ENCODE measurements at places on chromosomes 1 and 21.

DNA sequence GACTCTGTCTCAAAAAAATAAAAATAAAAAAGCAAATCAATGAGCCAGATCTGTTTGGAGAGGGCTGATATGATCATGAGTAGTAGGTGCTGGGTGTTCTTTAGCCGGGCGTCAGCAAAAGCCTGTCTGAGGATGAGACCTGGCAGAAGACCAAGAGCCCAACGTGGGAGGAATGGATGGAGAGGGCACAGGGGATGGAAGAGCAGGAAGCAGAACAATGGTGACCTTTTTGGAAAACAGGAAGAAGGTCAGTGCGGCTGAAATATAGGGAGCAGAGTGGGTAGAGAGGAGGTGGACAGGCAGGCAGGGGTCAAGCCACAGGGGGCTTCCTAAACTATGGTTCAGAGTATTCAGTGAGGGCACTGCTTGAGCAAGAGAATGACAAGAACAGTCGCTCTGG lies 30.9 kb downstream of the VWA5B1 start:
- no peak overlapping the region for H3K4me3 ChIP-seq
- H3K4me1 ChIP-seq = no peaks in the 10 kb centered on the region

GRCh38 chr1:234322979-234323378 lies 50.3 kb upstream of the COA6 start:
- H3K36me3 ChIP-seq = no peaks in the 10 kb centered on the region
- no peak overlapping the region for H3K27ac ChIP-seq
- H3K27me3 ChIP-seq = peaks cover 30% of the 10 kb centered on the region
- peak; percentile 17 for DNase-seq
- no peak overlapping the region for H3K4me3 ChIP-seq
- H3K4me1 ChIP-seq = no peaks in the 10 kb centered on the region

DNA sequence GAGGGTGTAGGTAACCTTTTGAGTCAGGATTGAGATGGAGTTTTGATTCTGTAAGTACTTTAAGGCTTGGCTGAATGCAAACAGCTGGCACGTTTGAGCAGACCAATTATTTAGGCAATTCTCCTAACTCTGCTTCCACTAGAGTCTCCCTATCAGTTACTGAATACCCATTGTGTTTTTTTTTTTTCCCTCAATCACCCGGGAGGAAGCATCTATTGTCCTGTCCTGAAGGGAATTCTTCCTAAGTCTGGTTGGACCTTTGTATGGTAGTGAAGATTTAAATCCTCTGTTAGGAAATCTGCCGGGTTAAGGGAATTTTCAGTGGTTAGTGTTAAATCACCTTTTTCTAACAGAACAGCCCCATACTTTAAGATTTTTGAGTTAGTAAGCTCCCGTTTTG lies 571.2 kb upstream of the USP24 start:
- no peak overlapping the region for H3K4me3 ChIP-seq
- H3K27ac ChIP-seq = no peak overlapping the region
- H3K36me3 ChIP-seq = no peaks in the 10 kb centered on the region

GRCh38 chr1:26863685-26864077 lies 732 bp downstream of the SFN start:
- H3K27me3 ChIP-seq = no peaks in the 10 kb centered on the region
- DNase-seq = no peak
- H3K36me3 ChIP-seq = no peaks in the 10 kb centered on the region
- H3K4me1 ChIP-seq = peaks cover 25% of the 10 kb centered on the region

GRCh38 chr21:42512346-42513034 lies 1.2 kb upstream of the SLC37A1 start:
- H3K36me3 ChIP-seq = peaks cover 9% of the 10 kb centered on the region
- peaks cover 30% of the 10 kb centered on the region for H3K4me1 ChIP-seq
- no peak for DNase-seq
- H3K27me3 ChIP-seq = no peaks in the 10 kb centered on the region
- H3K27ac ChIP-seq = no peak overlapping the region

GRCh38 chr1:56409112-56409691 lies 170.2 kb downstream of the PLPP3 start:
- H3K27ac ChIP-seq = no peak overlapping the region
- H3K27me3 ChIP-seq = no peaks in the 10 kb centered on the region
- H3K4me1 ChIP-seq = peaks cover 7% of the 10 kb centered on the region
- no peaks in the 10 kb centered on the region for H3K36me3 ChIP-seq
- DNase-seq = peak; percentile 64
- H3K4me3 ChIP-seq = no peak overlapping the region

DNA sequence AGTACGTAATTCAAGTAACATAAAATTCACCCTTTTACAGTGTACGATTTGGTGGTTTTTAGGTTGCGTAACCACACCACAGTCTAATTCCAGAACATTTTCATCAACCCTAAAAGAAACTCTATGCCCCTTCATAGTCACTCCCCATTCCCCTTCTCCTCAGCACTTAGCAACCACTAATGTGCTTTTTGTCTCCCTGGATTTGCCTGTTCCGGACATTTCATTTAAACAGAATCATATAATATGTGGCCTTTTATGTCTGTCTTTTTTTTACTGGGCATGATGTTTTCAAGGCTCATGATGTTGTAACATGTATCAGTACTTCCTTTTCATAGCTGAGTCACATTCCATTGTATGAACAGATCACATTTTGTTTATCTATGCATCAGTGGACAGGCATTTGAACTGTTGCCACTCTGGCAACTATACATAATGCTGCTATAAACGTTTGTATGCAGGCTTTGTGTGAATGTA lies 20.8 kb downstream of the OBSCN start:
- DNase-seq = no peak
- H3K27me3 ChIP-seq = no peaks in the 10 kb centered on the region

DNA sequence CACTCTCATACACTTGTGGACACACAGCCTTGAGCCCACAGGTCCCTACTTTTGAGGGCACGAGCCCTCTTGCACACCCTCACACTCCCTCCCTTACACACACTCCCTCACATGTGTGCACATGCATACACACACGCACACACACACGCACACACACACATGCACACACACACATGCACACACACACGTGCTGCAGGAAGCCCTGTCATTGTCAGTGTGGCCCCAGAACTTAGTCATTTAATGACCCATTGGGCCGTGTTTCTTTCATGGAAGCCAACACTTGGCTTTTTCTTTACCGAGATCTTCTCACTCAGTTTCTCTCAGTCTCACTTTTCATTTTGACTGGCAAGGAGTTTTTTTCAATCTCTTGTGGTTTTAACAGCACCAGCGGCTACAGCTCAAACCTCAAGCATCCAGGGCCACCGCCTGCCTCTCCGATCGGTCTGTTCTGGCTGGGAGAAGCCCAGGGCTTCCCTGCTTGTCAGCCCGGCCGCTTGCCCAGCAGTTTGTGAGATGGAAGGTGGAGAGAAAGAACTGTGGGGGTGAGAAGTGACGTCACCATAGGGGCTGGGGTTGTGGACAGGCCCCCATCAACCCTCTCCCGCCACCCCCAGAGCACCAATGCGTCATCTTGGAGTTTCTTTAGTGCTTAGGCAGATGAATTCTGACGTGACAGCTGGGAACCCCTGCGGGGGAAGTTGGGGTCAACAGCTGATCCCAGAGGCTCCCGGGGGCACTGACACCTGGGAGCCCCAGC lies 15.8 kb upstream of the TNFRSF8 start:
- no peak overlapping the region for H3K4me3 ChIP-seq
- peaks cover 12% of the 10 kb centered on the region for H3K27me3 ChIP-seq
- H3K27ac ChIP-seq = no peak overlapping the region
- H3K4me1 ChIP-seq = peaks cover 3% of the 10 kb centered on the region

- no peaks in the 10 kb centered on the region for H3K27me3 ChIP-seq
- no peak for DNase-seq
- H3K27ac ChIP-seq = no peak overlapping the region
- no peak overlapping the region for H3K4me3 ChIP-seq
- H3K4me1 ChIP-seq = peaks cover 13% of the 10 kb centered on the region
Measured at GRCh38 chr1:113002297-113002696, 46.3 kb upstream of the SLC16A1 start.

- H3K4me3 ChIP-seq = no peak overlapping the region
- H3K36me3 ChIP-seq = no peaks in the 10 kb centered on the region
- no peaks in the 10 kb centered on the region for H3K4me1 ChIP-seq
- no peak overlapping the region for H3K27ac ChIP-seq
- DNase-seq = no peak
Measured at GRCh38 chr21:44423312-44423821, 31.9 kb upstream of the LRRC3 start.

- no peaks in the 10 kb centered on the region for H3K4me1 ChIP-seq
- H3K4me3 ChIP-seq = no peak overlapping the region
- no peak for DNase-seq
- H3K27ac ChIP-seq = no peak overlapping the region
- H3K27me3 ChIP-seq = peaks cover 2% of the 10 kb centered on the region
Measured at GRCh38 chr1:167563579-167564246, 10.2 kb upstream of the CREG1 start.

- no peaks in the 10 kb centered on the region for H3K36me3 ChIP-seq
- H3K27ac ChIP-seq = no peak overlapping the region
- H3K27me3 ChIP-seq = peaks cover 96% of the 10 kb centered on the region
- H3K4me1 ChIP-seq = peaks cover 37% of the 10 kb centered on the region
- no peak for DNase-seq
Measured at GRCh38 chr1:217136895-217137205, 413.6 kb upstream of the ESRRG start.

DNA sequence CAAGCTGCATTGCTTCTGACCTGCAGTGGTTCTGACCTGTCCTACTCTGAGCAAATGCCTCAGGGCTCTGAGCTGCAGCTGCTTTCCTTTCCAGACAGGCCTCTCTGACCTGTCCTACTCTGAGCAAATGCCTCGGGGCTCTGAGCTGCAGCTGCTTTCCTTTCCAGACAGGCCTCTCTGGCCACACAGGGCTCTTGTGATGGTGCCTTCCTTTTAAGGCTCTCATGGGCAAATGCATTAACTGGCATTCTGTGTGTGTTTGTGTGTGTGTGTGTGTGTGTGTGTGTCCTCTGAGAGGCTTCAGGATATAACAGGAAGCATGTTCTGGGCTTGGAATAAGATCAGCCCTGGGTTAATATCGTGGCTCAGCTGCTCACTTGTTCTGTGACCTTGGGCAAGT lies 131.3 kb downstream of the NTPCR start:
- H3K27ac ChIP-seq = no peak overlapping the region
- DNase-seq = no peak
- H3K27me3 ChIP-seq = no peaks in the 10 kb centered on the region
- H3K4me3 ChIP-seq = no peak overlapping the region

DNA sequence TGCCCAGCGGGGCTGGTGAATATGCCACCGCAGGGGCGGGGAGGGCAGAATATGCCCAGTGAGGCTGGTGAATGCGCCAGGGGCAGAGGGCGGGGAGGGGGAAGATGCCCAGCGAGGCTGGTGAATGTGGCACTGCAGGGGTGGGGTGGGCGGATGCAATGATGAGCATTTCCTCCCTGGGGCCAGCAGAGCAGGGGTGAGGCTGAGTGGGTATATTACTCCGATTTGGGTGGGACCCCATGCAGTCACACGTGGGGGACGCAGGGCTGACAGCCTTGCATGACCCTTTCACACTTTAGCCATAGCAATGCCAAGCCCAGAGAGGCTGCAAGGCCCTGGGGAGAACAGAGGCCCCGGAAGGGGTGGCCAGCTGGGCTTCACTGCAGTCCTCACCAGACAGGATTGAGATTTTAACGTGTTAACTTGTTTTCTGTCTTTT lies 9.3 kb upstream of the SLX9 start:
- H3K27ac ChIP-seq = no peak overlapping the region
- no peak overlapping the region for H3K4me3 ChIP-seq
- H3K27me3 ChIP-seq = peaks cover 81% of the 10 kb centered on the region
- H3K36me3 ChIP-seq = no peaks in the 10 kb centered on the region
- DNase-seq = no peak
- peaks cover 13% of the 10 kb centered on the region for H3K4me1 ChIP-seq

DNA sequence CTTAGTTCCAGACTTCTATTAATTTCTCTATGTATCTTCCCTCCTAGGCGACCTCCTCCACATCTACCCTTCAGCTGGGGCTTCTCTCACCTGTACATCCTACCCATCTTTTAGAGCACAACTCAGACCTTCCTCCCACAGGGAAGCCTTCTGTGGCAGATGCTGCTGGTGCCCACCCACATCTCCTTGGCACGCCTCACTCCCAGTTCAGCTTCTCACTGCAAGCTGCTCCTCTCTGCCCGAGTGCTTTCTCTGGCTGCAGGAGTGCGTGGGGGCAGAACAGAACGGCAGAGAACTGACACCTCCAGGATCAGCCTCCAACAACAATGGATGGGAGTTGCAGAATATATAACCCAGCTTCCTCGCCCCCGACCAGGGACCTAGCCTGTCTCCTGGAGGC lies 36.5 kb downstream of the ZBTB18 start:
- no peak overlapping the region for H3K27ac ChIP-seq
- no peak overlapping the region for H3K4me3 ChIP-seq
- H3K36me3 ChIP-seq = no peaks in the 10 kb centered on the region

GRCh38 chr1:36133484-36133883 lies 8.5 kb upstream of the COL8A2 start:
- no peak overlapping the region for H3K4me3 ChIP-seq
- H3K4me1 ChIP-seq = peaks cover 6% of the 10 kb centered on the region
- no peaks in the 10 kb centered on the region for H3K27me3 ChIP-seq
- no peak overlapping the region for H3K27ac ChIP-seq
- DNase-seq = peak; percentile 94
- H3K36me3 ChIP-seq = peaks cover 26% of the 10 kb centered on the region

- DNase-seq = no peak
- no peak overlapping the region for H3K4me3 ChIP-seq
- H3K27me3 ChIP-seq = no peaks in the 10 kb centered on the region
- H3K36me3 ChIP-seq = peaks cover 30% of the 10 kb centered on the region
- H3K27ac ChIP-seq = no peak overlapping the region
Measured at GRCh38 chr1:6667139-6667538, 34.5 kb downstream of the DNAJC11 start.

- H3K4me1 ChIP-seq = no peaks in the 10 kb centered on the region
- no peak for DNase-seq
- H3K27ac ChIP-seq = no peak overlapping the region
- H3K4me3 ChIP-seq = no peak overlapping the region
- no peaks in the 10 kb centered on the region for H3K36me3 ChIP-seq
Measured at GRCh38 chr1:29633771-29634170, 397.4 kb downstream of the PTPRU start.

- no peaks in the 10 kb centered on the region for H3K36me3 ChIP-seq
- H3K4me1 ChIP-seq = no peaks in the 10 kb centered on the region
- H3K27me3 ChIP-seq = no peaks in the 10 kb centered on the region
- H3K27ac ChIP-seq = no peak overlapping the region
- no peak overlapping the region for H3K4me3 ChIP-seq
Measured at GRCh38 chr1:64546013-64546412, 76.1 kb downstream of the CACHD1 start.

GRCh38 chr1:40951943-40952743 lies 27.4 kb upstream of the CTPS1 start:
- H3K27ac ChIP-seq = no peak overlapping the region
- no peak overlapping the region for H3K4me3 ChIP-seq
- H3K27me3 ChIP-seq = peaks cover 2% of the 10 kb centered on the region

- H3K4me1 ChIP-seq = no peaks in the 10 kb centered on the region
- peaks cover 61% of the 10 kb centered on the region for H3K27me3 ChIP-seq
Measured at GRCh38 chr1:36771660-36772284, 262.5 kb downstream of the GRIK3 start.

- peaks cover 34% of the 10 kb centered on the region for H3K36me3 ChIP-seq
- no peak overlapping the region for H3K27ac ChIP-seq
- no peaks in the 10 kb centered on the region for H3K27me3 ChIP-seq
- H3K4me3 ChIP-seq = no peak overlapping the region
- no peak for DNase-seq
Measured at GRCh38 chr1:111179968-111180533, 20.4 kb downstream of the DENND2D start.

- H3K4me1 ChIP-seq = no peaks in the 10 kb centered on the region
- no peaks in the 10 kb centered on the region for H3K36me3 ChIP-seq
- no peak overlapping the region for H3K27ac ChIP-seq
- peaks cover 17% of the 10 kb centered on the region for H3K27me3 ChIP-seq
- no peak for DNase-seq
- H3K4me3 ChIP-seq = no peak overlapping the region
Measured at GRCh38 chr1:202656057-202656456, 54.2 kb downstream of the SYT2 start.
